ENCODE measurements at places on chromosomes 4 and X. TPM values are rescaled to one million over a fixed set of nuclear protein-coding genes. Genes with fewer than 3 reads are reported as not detected.

The AFF2 gene
- total RNA-seq = 0.59 TPM

The LONRF3 gene
- total RNA-seq = 1.5 TPM

The SSX4B gene
- not detected for total RNA-seq

The SPANXB1 gene
- not detected for total RNA-seq

The KLHL4 gene
- total RNA-seq = 1.0 TPM

The FAT1 gene
- 71.8 TPM for total RNA-seq

The GABRQ gene
- not detected for total RNA-seq

The RIPPLY1 gene
- not detected for total RNA-seq

The EPGN gene
- 0.66 TPM for total RNA-seq

The CLGN gene
- 125 TPM for total RNA-seq

The LIMCH1 gene
- total RNA-seq = 280 TPM

The GATA1 gene
- total RNA-seq = 0.25 TPM

The UNC5C gene
- total RNA-seq = 1.8 TPM

The TLR1 gene
- total RNA-seq = 2.5 TPM

The FOXR2 gene
- not detected for total RNA-seq

The GJB1 gene
- total RNA-seq = not detected

The SLITRK4 gene
- 0.92 TPM for total RNA-seq

The PDLIM3 gene
- 294 TPM for total RNA-seq

The SFRP2 gene
- 0.97 TPM for total RNA-seq

The HHIP gene
- not detected for total RNA-seq

The TCP11X2 gene
- not detected for total RNA-seq

The NHSL2 gene
- total RNA-seq = 6.0 TPM

The ZAR1 gene
- not detected for total RNA-seq

The RNF175 gene
- 0.45 TPM for total RNA-seq

The GPR143 gene
- total RNA-seq = not detected

The EGF gene
- total RNA-seq = 9.6 TPM

The HS3ST1 gene
- 1.1 TPM for total RNA-seq

The MAGEC2 gene
- total RNA-seq = not detected

The MAGEB1 gene
- not detected for total RNA-seq

The CXCL13 gene
- not detected for total RNA-seq

The IL2 gene
- total RNA-seq = not detected

The DIAPH2 gene
- 10.9 TPM for total RNA-seq

The ARHGAP36 gene
- not detected for total RNA-seq

The HADH gene
- total RNA-seq = 260 TPM

The BEX5 gene
- 0.45 TPM for total RNA-seq

The HTN1 gene
- not detected for total RNA-seq

The F9 gene
- total RNA-seq = not detected

The CT45A5 gene
- total RNA-seq = not detected

The CT45A3 gene
- not detected for total RNA-seq
